K562 (cell line): ENCODE measurements at places on chromosomes 11 and 22. TPM values are rescaled to one million over a fixed set of nuclear protein-coding genes. Genes with fewer than 3 reads are reported as not detected.
A peak's percentile ranks its signal among the peaks of the same experiment; 100 is the strongest.

DNA sequence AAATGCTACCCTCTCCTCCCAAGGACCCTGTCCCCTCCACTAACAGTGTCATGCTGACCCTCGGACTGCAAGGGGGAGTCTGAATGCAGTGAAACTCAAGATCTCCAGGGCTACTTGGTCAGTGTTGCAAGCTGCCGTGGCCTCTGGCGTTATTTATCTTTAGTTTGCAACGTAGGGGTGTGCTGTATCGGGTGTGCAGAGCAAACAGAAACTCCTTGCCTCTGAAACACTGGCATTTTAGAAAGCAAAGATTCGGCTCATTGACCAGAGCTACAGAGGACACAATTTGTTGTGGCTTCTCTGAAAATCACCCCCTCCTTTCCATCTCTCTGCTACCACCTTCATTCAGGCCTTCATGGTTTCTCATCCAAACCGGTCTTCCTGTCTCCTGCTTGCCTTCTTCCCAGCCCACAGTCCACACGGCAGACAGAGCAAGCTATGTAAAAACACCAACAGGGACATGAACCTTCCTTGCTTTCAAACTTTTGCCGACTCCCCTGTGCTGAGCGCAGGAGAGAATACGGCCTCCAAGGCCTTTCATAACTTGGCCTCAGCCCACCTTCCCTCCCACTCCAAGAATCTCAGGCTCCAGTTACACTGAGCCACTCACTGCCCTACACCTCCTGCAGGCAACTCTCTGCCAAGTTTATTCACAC lies 14.9 kb downstream of the FZD4 start:
- H3K4me1 ChIP-seq: peaks cover 15% of the 10 kb centered on the region
- peak; percentile 27 for DNase-seq
- H3K27me3 ChIP-seq: no peaks in the 10 kb centered on the region
- H3K4me3 ChIP-seq: no peak overlapping the region
- no peaks in the 10 kb centered on the region for H3K36me3 ChIP-seq

GRCh38 chr11:64118876-64119665 lies 46.8 kb downstream of the MACROD1 start:
- DNase-seq: no peak
- H3K4me1 ChIP-seq: no peaks in the 10 kb centered on the region
- H3K27ac ChIP-seq: no peak overlapping the region
- no peaks in the 10 kb centered on the region for H3K36me3 ChIP-seq
- H3K27me3 ChIP-seq: no peaks in the 10 kb centered on the region
- no peak overlapping the region for H3K4me3 ChIP-seq

DNA sequence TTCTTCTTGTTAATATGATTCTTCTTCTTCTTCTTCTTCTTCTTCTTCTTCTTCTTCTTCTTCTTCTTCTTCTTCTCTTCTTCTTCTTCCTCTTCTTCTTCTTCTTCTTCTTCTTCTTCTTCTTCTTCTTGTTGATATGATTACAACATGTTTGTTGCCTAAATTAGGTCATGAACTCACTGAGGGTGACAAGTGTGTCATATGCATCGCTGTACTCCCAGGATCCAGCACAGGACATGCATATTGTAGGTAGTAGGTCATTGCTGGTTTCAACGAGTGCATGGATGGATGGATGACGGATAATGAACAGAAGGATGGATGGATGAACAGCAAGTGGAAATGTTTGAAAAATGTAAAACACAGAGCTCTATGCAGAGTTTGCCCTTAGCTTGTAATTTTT lies 14.9 kb upstream of the PVALB start:
- no peaks in the 10 kb centered on the region for H3K36me3 ChIP-seq
- H3K27me3 ChIP-seq: no peaks in the 10 kb centered on the region
- no peaks in the 10 kb centered on the region for H3K4me1 ChIP-seq

DNA sequence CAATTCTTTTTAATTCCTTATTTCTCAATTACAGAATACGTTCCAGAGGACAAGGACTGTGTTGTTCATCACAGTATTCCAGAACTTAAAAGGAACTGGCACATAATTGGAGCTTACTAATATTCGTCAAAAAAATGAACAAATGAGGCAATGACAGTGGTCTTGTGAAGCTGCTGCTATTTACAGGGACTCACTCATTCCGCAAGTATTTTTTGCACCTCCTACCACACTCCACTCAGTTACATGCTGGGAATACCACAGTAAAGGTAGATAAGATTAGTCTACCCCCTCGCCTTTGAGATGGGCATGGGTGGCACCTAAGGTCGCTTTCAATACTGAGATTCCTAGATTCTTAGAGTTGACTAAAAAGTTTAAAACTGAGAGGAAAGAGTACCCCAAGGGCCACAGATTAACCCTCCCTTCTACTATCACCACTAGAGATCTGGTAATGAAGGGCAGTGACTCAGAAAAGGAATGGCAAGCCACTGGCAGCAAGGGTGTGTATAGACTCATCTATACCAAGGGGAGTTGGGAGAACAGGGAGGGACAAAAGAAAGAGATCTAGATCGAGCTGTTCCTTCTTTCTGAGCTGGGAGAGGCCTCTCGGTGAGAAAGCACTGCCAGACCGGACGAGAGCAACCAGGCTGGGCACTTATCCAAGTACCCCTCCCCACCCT lies 85.0 kb downstream of the RPL27A start:
- peaks cover 11% of the 10 kb centered on the region; the same call in 2 of the 3 replicates for H3K4me1 ChIP-seq
- H3K27me3 ChIP-seq: peaks cover 21% of the 10 kb centered on the region
- H3K4me3 ChIP-seq: no peak overlapping the region
- H3K36me3 ChIP-seq: no peaks in the 10 kb centered on the region
- no peak for DNase-seq

- no peak overlapping the region for H3K4me3 ChIP-seq
- H3K36me3 ChIP-seq: no peaks in the 10 kb centered on the region
- peaks cover 9% of the 10 kb centered on the region for H3K4me1 ChIP-seq
- H3K27me3 ChIP-seq: no peaks in the 10 kb centered on the region
Measured at GRCh38 chr11:76768909-76769560, 14.1 kb upstream of the TSKU start.

- no peak overlapping the region for H3K4me3 ChIP-seq
- no peaks in the 10 kb centered on the region for H3K27me3 ChIP-seq
- no peak overlapping the region for H3K27ac ChIP-seq
- no peak for DNase-seq
- H3K36me3 ChIP-seq: no peaks in the 10 kb centered on the region
- peaks cover 11% of the 10 kb centered on the region for H3K4me1 ChIP-seq
Measured at GRCh38 chr11:3237119-3237518, 4.9 kb upstream of the MRGPRE start.

- no peaks in the 10 kb centered on the region for H3K36me3 ChIP-seq
- H3K4me3 ChIP-seq: no peak overlapping the region
- no peaks in the 10 kb centered on the region for H3K27me3 ChIP-seq
- peaks cover 2% of the 10 kb centered on the region; the same call in 1 of the 3 replicates for H3K4me1 ChIP-seq
- no peak for DNase-seq
Measured at GRCh38 chr11:73990730-73991129, 8.1 kb upstream of the UCP2 start.

- H3K36me3 ChIP-seq: no peaks in the 10 kb centered on the region
- H3K4me1 ChIP-seq: no peaks in the 10 kb centered on the region; the same call in 2 of the 3 replicates
- peaks cover 4% of the 10 kb centered on the region; the same call in 1 of the 3 replicates for H3K27me3 ChIP-seq
- DNase-seq: no peak
- H3K27ac ChIP-seq: no peak overlapping the region
Measured at GRCh38 chr11:44694443-44694842, 32.3 kb upstream of the TSPAN18 start.

- no peak overlapping the region for H3K4me3 ChIP-seq
- no peaks in the 10 kb centered on the region for H3K36me3 ChIP-seq
- DNase-seq: no peak
- H3K4me1 ChIP-seq: no peaks in the 10 kb centered on the region
- no peak overlapping the region for H3K27ac ChIP-seq
- H3K27me3 ChIP-seq: no peaks in the 10 kb centered on the region
Measured at GRCh38 chr11:28559492-28559891, 451.3 kb downstream of the METTL15 start.

GRCh38 chr11:122653916-122654585 lies 1.5 kb upstream of the UBASH3B start:
- H3K27me3 ChIP-seq: peaks cover 3% of the 10 kb centered on the region; the same call in 1 of the 3 replicates
- H3K4me3 ChIP-seq: no peak overlapping the region
- peaks cover 17% of the 10 kb centered on the region for H3K4me1 ChIP-seq
- H3K36me3 ChIP-seq: no peaks in the 10 kb centered on the region
- no peak overlapping the region for H3K27ac ChIP-seq
- DNase-seq: no peak

Gene FAM111B
- 0.13 TPM in 1 of 2 replicates, not detected in the other for total RNA-seq

Gene NLRP6
- total RNA-seq: 0.18 TPM in 1 of 2 replicates, not detected in the other
